T follicular helper cell (primary cell): ENCODE measurements at places on chromosomes 5 and 9.

DNA sequence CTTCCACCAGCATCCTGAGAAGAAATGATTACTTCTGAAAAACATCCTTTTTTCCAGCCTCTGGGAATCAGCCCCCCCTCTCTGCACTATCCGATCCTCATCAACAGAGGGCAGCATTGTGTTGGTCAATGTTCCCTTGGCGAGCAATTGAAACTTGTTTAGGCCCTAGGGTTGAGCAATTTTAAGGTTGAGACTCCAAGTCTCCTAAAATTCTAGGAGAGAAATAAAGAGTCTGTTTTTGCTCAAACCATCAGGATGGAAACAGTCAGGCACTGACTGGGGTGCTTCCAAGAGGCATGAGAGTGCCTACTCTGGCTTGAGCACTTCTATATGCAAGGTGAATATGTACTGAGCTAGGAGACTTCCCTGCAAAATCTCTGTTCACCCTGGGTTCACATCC, 12.4 kb upstream of the CYFIP2 start:
- DNase-seq = no peak

GRCh38 chr5:32182463-32183063, 8.4 kb upstream of the GOLPH3 start:
- no peak for DNase-seq

GRCh38 chr5:152688561-152689249, 283.6 kb upstream of the NMUR2 start:
- DNase-seq = no peak

GRCh38 chr9:35778496-35778895, 12.9 kb upstream of the NPR2 start:
- no peak for DNase-seq

DNA sequence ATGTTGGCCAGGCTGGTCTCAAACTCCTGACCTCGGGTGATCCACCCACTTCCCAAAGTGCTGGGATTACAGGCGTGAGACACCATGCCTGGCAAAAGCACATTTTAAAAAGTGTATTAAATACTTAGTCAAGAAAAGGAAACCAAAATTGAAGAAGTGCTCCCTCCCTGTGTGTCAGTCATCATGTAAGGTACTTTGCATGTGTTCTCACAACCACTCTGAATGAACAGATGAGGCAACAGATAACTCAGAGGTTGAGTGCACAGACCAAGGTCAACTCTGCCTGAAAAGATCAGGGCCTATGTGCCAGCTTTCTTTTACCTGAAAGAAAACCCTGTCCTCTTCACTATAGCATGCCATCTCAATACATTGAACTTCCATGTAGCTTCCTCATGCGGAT, 289.7 kb downstream of the MRPS30 start:
- DNase-seq = no peak

DNA sequence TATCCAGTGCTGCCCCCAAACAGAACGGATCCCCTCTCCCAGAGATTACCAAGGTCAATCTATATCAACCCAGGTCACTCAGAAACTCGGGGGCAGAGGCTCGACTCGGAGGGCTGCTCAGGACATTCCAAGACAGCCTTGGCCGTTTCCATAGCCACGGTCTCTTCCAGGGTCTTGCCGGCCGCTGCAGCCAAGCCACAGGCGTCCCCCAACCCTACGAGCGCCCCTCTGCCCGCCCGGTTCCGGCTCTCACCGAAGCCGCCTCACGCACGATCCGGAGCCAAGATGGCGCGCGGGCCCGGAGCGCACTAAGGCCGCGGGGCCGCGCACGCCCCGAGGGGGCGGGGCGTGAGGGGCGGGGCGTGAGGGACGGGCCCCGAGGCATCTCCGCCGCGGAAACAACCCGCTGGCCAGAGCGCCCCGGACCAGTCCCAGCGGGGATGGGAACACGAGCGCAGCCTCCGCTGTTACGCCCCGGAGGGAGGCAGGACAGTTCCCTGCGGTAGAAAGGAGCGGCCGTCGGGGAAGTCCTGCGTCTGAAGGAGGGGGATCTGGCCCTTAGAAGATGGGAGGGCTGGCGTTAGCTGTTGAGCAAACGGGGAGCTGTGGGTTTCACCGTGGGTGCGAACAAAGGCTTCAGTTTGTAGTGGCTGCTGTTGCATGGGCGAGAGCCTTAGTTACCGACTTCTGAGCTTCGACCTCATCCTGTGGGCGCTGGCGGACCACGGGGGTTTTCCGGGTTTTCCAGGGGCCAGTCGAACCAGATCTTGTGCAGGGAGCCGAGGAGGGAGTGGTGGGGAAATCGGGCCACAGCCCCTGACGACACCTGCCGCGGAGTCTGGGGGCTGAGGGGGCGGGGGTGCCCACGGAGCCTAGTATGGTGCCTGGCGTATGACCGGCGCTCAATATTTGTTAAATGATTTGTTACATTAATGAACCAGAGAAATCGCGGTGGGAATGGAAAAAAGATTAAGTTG, at the start of gene RPP25L:
RPP25L (minus strand) TSS at position 287 of the 977 bp plus-strand sequence. CDS start 801 bp downstream, outside the sequence.
- DNase-seq = peak; percentile 77

- DNase-seq = no peak
Observed at GRCh38 chr9:134213881-134214341, 49.5 kb upstream of the RNU6ATAC start.

DNA sequence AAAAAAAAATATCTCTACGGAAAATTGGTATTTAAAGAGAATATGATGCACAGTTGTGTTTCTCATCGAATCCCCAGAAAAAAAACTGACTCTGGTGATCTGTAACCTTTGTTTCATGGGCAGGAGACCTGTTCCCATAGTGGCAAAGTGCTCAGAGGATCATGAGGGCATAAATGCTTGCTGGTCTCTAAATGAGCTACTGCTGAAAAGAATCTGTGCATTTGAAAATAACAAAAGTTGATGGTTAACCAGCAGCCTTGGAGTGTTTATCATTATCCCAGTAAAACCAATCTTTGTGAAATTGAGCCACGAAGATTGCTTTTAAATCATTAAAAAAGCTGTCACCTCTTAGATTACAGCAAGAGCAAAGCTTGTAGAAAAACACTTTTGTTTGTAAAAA, 775.4 kb downstream of the MTRR start:
- DNase-seq = no peak

GRCh38 chr9:136671646-136672430, 9.1 kb downstream of the EGFL7 start:
- DNase-seq = no peak

- DNase-seq = no peak
Observed at GRCh38 chr9:98795295-98795955, 930 bp downstream of the ANKS6 start.

- no peak for DNase-seq
Observed at GRCh38 chr5:32934529-32934928, 223.4 kb downstream of the NPR3 start.

DNA sequence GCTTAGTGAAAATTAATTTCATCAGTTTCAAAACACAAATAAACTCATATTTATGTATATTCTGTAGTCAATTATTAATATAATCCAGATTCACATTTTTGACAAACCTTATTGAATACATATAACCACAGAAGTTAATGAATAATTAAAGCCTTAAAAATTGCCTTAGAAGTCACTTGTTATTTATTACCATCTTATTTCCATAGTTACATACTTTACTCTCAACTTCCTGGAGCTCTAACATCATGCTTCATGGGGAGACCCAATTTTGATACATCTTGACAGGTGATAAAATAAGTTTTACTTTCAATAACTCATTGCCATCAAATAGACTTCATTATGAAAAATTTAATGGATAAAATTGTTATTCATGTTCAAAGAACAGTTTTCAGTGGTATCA, 1038.7 kb downstream of the PTPRD start:
- no peak for DNase-seq

GRCh38 chr5:172834415-172835289, 601 bp downstream of the ERGIC1 start:
- no peak for DNase-seq

- no peak for DNase-seq
Observed at GRCh38 chr5:42974536-42974935, 65.6 kb downstream of the ANXA2R start.

DNA sequence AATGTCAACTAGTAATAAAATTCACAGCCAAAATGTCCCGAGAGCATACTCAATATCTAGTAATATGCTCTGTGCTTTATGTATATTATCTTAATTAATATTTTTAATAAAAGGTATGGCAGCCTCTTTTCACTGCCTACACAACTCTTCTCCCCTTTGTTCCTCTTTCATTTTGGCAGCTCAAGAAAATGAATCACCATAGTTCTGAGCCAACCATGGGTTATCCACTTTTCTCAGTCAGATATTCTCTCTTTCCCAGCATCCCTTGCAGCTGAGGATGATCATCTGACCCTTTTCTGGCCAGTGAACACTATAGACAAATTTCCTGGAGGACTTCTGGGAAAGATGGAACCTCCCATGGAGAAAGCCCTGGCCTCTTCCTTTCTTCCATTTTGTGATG, 8.2 kb upstream of the DOCK8 start:
- no peak for DNase-seq

DNA sequence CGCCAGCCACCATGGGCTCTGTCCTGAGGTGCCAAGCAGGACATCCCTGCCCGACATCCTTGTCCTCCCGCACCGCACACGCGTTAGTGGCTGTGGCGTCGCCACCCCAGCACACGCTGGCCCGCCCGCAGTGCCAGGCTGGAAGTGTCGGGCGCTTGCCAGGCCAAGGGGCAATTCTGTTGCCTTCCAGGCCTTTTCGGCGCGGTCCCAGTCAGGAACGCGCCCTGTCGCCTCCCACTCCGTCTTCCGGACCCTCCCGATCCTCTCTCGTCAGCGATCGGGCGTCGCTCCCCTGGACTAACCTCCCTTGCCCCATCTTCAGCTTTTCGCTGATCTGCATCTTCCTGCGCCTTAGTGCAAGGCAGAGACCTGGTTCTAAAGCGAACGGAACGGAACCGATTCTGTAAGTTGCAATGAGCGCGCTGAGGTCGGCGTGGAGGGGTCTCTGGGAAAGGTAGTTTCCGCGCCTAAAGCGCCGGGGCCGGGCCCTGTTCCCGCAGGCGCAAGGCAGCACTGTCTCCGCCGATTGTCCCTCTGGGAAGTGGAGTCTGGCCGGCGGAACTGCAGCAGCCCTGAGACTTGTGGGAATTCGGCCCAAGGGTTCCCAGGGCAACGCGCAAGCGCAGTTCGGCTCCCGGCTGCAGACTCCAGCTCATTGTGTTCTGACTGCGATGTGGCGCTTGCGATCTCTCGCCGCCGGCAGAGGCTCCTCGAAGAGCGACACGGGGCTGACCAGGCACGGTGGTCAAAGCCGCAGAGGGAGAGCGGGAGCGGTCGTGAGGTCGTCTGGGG, at the start of gene ZNF454:
ZNF454 (plus strand) TSS at position 630 of the 792 bp plus-strand sequence. CDS start 1,594 bp downstream, outside the sequence.
- no peak for DNase-seq

GRCh38 chr9:93648181-93648580, 71.8 kb downstream of the PHF2 start:
- DNase-seq = no peak

DNA sequence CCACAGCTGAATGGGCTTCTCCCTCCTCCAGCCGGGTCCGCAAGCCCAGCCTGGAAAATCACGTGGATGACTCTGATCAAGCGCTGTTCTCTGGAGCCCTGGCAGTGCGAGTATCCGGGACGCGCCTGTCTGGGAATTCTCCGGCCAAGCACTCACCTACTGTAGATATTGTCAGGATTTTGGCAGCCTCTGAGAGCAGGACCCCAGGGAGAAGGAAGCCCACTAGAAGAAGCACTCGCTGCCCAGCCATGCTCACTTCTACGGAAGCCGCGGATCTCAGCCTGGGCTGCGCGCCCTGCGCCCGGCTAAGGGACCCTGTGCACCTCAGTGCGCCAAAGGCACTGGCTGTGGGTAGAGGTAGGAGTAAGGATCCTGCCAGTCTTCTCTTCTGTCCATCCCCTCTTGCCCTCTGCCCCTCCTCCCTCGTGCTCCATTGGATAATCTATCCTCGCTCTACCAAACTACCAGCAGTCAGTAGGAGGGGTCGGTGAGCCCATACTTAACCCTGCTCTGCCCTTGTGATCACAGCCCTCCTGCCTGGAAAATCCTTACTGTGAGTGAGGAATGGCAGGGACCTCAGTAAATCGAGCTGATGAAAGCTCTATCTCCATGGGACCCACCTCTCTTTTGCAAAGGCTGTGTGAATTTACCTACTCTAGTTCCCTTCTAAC, at the start of gene UGT3A2:
UGT3A2 (minus strand) TSS at position 343 of the 671 bp plus-strand sequence; CDS start at position 250, 93 bp downstream.
- no peak for DNase-seq

- no peak for DNase-seq
Observed at GRCh38 chr5:176535664-176536131, 1.5 kb downstream of the RNF44 start.

- DNase-seq = no peak
Observed at GRCh38 chr5:133384120-133384855, 228.1 kb downstream of the FSTL4 start.

- no peak for DNase-seq
Observed at GRCh38 chr5:105663671-105664070, 2007.1 kb downstream of the EFNA5 start.

DNA sequence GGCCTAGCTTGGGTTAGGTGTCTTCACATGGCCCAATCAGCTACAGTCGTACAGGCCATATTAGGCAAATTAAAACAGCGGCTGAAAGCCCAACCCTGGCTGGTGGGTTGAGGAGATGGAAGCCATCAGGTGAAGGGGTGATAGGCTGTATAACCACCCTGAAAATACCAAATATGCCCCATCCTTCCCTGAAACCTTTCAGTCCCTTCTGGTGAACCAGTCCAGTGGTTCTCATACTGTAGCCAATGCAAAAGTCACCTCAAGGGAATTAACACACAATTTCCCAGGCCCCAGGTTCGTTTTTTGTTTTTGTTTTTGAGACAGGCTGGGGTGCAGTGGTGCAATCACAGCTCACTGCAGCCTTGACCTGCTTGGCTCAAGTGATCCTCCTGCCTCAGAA, 19.8 kb upstream of the KCNV2 start:
- DNase-seq = no peak

GRCh38 chr9:5854063-5854790, 21.3 kb upstream of the ERMP1 start:
- DNase-seq = no peak

- no peak for DNase-seq
Observed at GRCh38 chr5:100772006-100772405, 131.1 kb downstream of the ST8SIA4 start.

DNA sequence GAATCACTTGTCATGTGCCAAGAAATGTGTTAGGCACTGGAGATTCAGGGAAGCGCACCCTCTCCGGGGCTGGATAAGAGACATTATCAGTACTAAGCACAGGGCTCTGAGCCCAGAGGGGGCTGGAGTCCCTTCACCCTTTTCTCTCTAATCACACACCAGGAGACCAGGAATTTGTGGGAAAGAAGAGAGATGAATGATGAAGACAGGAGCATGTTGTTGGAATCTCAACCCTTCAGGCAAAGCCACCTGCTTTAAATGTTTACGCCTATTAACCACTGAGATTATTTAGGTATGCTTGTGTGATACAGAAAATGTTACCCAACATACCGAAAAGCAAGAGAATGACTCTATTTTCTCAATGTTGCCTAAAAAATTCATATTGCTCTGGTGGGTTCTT, 119.8 kb downstream of the ENTREP1 start:
- DNase-seq = no peak

DNA sequence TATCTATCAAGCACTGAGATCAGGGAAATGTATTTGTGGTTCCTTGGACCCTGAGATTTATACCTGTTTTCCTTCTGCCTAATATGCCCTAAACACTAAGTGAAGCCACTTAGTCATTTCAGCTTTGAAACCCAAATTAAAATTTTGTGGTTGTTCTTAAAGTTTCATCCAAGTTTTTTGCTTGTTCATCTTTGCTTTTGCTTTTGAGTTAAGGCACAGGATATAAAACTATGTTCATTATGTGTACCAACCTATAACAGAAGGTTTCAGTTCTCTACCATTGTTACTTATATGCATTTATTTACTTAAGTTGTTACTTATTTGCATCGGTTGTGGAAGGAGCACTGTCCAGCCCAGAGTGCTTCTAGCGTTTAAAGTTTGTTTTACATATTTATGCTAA, 382.3 kb downstream of the PTPRD start:
- no peak for DNase-seq

- DNase-seq = no peak
Observed at GRCh38 chr9:6133346-6134063, 82.1 kb upstream of the IL33 start.

- DNase-seq = no peak
Observed at GRCh38 chr5:16456103-16456832, 9.3 kb downstream of the ZNF622 start.
